Left cardiac atrium (tissue), 4 donors: ENCODE measurements at places on chromosomes 16 and 17. TPM values are rescaled to one million over a fixed set of nuclear protein-coding genes. Genes with fewer than 3 reads are reported as not detected.

The SLC5A11 gene
- not detected for total RNA-seq

The CCL17 gene
- total RNA-seq: not detected

- DNase-seq: no peak
Measured at GRCh38 chr16:84003038-84003437, 35.0 kb downstream of the NECAB2 start.

The FCSK gene
- total RNA-seq: 9.5 TPM

- no peak for DNase-seq
Measured at GRCh38 chr16:22816475-22816874, 2.5 kb downstream of the HS3ST2 start.

The TIMP2 gene
- total RNA-seq: 191 TPM

DNA sequence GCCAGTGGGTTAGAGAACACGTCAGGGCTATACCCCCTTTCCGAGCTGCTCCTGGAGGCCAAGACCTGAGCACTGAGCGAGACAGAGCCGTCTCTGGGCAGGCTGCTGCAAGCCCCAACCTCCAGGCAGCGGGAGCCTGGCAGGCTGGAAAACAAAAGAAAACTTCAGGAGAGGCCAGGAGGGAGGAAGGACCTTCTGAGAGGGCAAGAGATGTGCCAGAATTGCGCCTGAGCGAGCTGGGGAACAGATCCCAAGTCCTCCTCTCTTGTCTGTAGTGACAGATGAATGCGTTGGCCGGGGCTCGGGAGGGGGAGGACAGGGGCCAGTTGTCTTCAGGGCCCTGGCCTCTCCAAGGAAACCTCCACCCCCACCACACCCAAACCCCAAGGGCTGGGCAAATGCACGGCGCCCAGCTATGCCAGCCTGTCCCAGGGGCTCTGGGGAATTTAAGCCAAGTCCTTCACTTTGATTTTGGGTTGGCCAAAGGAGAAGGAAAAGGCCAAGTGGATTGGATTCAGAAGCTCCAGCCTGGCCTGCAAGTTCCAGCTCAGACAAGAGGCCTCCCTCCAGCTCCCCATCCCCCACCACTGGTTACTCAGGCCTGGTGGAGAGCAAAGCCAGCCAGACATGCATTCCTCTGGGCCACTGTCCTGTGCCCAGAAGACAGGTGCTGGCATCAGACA, 18.1 kb downstream of the SDK2 start:
- DNase-seq: no peak
